ENCODE measurements at places on chromosomes 5 and 9. TPM values are rescaled to one million over a fixed set of nuclear protein-coding genes. Genes with fewer than 3 reads are reported as not detected.

DNA sequence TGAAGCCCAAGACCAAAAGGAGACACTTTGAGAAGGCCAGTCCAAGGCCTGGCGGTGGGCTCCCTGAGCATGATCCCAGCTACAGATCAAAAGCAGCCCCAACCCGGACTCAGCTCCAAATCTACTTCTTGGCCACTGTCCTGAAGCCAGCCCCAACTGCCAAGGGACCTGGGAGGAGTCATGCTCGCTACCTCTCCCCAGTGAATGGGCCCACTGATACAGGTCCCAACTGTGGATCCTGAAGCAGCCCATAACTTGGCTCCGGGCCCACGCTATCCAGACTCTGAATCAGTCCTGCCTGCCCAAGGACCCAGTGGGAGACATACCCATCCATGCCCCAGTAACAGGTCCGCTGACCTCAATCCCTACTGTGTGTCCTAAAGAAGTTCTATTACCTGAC is 1545.3 kb upstream of the C9orf72 start:
- no peak overlapping the region for H3K4me3 ChIP-seq
- H3K36me3 ChIP-seq: no peaks in the 10 kb centered on the region
- DNase-seq: no peak
- H3K4me1 ChIP-seq: no peaks in the 10 kb centered on the region

DNA sequence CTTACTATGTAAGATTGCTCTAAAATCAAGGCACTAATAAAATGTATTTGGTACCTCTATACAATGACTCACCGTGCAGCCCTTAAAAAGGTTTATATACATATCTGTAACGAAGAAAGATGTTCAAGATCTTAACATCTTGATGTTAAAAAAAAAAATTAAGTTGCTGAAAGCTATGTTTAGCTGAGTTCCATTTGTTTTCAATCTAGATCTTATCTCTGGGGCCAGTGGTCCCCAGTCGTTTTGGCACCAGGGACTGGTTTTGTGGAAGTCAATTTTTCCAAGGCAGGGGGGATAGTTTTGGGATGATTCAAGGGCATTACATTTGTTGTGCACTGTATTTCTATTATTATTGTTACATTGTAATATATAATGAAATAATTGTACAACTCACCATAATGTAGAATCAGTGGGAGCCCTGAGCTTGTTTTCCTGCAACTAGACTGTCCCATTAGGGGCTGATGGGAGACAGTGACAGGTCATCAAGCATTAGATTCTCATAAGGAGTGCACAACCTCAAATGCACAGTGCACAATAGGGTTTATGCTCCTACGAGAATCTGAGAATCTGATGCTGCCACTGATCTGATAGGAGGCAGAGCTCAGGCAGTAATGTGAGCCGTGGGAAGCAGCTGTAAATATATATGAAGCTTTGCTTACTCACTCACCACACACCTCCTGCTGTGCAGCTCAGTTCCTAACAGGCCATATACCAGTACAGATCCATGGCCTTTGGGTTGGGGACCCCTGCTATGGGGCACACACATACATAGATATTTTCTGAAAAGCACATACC is 27.6 kb upstream of the TSLP start:
- no peaks in the 10 kb centered on the region for H3K36me3 ChIP-seq
- DNase-seq: no peak
- H3K27ac ChIP-seq: no peak overlapping the region

GRCh38 chr9:74284581-74285450 is 212.3 kb upstream of the RORB start:
- no peaks in the 10 kb centered on the region for H3K36me3 ChIP-seq
- peaks cover 2% of the 10 kb centered on the region for H3K4me1 ChIP-seq
- no peaks in the 10 kb centered on the region for H3K27me3 ChIP-seq
- H3K27ac ChIP-seq: no peak overlapping the region
- no peak overlapping the region for H3K4me3 ChIP-seq

DNA sequence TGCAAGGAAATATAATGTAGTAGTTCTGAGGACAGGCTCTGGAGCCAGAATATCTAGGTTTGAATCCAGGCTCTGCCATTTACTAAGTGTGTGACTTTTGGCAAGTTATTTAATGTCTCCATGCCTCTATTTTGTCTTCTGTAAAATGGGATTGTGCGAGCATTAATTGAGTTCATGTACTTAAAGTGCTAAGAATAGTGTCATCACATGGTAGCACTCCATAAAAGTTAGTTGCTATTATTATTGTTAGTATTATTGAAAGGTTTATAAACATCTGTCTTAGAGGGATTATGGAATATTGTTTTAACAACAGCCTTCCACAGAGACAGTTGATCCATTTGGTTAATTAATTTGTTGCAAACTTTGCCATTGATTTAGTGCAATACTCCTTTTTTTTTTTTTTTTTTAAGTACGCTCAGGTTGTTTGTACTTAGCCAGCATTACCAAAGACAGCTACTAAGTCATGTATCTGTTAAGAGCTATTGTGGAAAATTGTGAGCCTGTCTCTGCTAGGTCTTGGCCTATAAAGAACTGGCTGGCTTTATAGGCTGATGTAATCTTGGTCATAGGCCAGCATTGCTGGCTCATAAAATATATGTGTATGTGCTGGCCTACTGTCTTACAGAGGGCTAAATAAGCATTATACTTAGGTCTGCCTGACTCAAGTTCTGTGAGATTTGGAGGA is 174.7 kb downstream of the WDR70 start:
- DNase-seq: no peak
- H3K27me3 ChIP-seq: no peaks in the 10 kb centered on the region
- H3K36me3 ChIP-seq: peaks cover 9% of the 10 kb centered on the region

GRCh38 chr5:118701791-118702190 is 286.6 kb downstream of the DTWD2 start:
- H3K27ac ChIP-seq: no peak overlapping the region
- no peaks in the 10 kb centered on the region for H3K4me1 ChIP-seq
- H3K36me3 ChIP-seq: peaks cover 2% of the 10 kb centered on the region
- no peak for DNase-seq

DNA sequence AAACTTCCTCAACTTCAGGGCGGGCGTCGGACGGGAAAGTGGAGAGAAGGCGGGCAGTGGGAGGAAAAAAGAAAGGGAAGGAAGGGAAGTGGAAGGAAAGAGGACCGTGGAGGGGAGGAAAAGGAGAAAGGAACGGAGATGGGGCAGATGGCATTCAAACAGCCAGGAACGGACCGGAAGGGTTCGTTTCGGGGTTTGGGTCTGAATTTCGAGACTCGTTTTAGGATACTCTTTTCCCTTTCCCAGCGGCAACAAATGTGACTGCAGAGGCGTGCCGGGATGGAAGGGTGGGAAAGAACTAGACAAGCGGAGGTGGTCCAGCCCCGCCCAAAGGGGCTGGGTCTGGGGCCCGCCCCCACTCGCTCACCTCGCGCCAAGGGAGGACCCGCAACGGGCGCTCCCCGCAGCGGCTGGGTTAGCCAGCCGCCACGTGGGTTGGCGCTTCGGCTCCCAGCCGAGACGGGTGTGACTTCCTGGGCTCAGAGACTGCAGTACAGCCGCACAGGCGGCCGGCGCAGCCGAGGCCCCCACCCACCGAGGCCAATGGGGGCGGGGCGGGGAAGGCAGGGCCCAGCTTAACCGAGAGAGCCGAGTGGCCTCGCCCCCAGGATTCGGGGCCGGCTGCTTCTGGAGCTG is 2.7 kb downstream of the VCAN start:
- H3K4me3 ChIP-seq: peak overlapping the region; percentile 73
- no peaks in the 10 kb centered on the region for H3K36me3 ChIP-seq
- DNase-seq: peak; percentile 60
- H3K27ac ChIP-seq: peak overlapping the region; percentile 30
- H3K4me1 ChIP-seq: peaks cover 31% of the 10 kb centered on the region

DNA sequence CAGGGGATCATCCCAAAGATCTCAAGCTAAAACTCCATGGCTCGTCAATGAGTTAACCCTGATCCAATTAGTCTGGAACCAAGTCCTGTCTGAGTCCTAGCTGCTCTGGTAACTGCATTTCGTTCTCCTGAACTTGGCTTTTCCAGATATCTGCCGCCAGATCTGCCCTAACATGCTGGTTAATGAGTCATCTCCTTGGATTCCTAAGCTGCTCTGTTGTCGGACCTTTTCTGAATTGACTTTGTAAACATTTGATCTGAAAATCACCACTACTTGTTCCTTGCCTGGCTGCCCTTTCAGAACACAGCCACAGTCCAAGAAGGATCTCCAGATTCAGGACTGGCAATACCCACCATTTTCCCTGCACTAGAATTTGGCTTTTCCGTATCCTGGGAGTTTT is 473.0 kb downstream of the ZSWIM6 start:
- H3K36me3 ChIP-seq: no peaks in the 10 kb centered on the region
- DNase-seq: no peak
- no peaks in the 10 kb centered on the region for H3K27me3 ChIP-seq
- H3K27ac ChIP-seq: no peak overlapping the region

GRCh38 chr5:167268337-167268736 is 1023.1 kb upstream of the WWC1 start:
- H3K4me1 ChIP-seq: no peaks in the 10 kb centered on the region
- no peak for DNase-seq
- H3K36me3 ChIP-seq: no peaks in the 10 kb centered on the region
- no peak overlapping the region for H3K4me3 ChIP-seq
- H3K27me3 ChIP-seq: no peaks in the 10 kb centered on the region
- no peak overlapping the region for H3K27ac ChIP-seq

GRCh38 chr9:98118640-98119601 is at the start of gene TRIM14:
Gene TRIM14 (minus strand): TSS chr9:98119222. CDS start chr9:98119188, 34 bp downstream.
- peak within 1 kb of the TSS; percentile 94 for H3K27ac ChIP-seq
- H3K36me3 ChIP-seq: peaks cover 16% of the 10 kb centered on the region
- peak within 1 kb of the TSS; percentile 80 for H3K4me3 ChIP-seq
- H3K4me1 ChIP-seq: peaks cover 38% of the 10 kb centered on the region
- no peaks in the 10 kb centered on the region for H3K27me3 ChIP-seq
- DNase-seq: peak; percentile 72

- H3K27ac ChIP-seq: no peak overlapping the region
- H3K36me3 ChIP-seq: peaks cover 39% of the 10 kb centered on the region
- no peak for DNase-seq
- H3K27me3 ChIP-seq: no peaks in the 10 kb centered on the region
- peaks cover 67% of the 10 kb centered on the region for H3K4me1 ChIP-seq
These were observed 164.2 kb downstream of the AUH start for GRCh38 chr9:91197232-91198181.

- DNase-seq: no peak
- H3K27me3 ChIP-seq: no peaks in the 10 kb centered on the region
- no peaks in the 10 kb centered on the region for H3K4me1 ChIP-seq
- no peak overlapping the region for H3K27ac ChIP-seq
These were observed 87.6 kb upstream of the FAM170A start for GRCh38 chr5:119541716-119542115.

- no peak overlapping the region for H3K4me3 ChIP-seq
- no peaks in the 10 kb centered on the region for H3K27me3 ChIP-seq
- no peaks in the 10 kb centered on the region for H3K4me1 ChIP-seq
- H3K36me3 ChIP-seq: no peaks in the 10 kb centered on the region
- no peak overlapping the region for H3K27ac ChIP-seq
- no peak for DNase-seq
These were observed 79.2 kb upstream of the SLCO4C1 start for GRCh38 chr5:102375272-102375671.

DNA sequence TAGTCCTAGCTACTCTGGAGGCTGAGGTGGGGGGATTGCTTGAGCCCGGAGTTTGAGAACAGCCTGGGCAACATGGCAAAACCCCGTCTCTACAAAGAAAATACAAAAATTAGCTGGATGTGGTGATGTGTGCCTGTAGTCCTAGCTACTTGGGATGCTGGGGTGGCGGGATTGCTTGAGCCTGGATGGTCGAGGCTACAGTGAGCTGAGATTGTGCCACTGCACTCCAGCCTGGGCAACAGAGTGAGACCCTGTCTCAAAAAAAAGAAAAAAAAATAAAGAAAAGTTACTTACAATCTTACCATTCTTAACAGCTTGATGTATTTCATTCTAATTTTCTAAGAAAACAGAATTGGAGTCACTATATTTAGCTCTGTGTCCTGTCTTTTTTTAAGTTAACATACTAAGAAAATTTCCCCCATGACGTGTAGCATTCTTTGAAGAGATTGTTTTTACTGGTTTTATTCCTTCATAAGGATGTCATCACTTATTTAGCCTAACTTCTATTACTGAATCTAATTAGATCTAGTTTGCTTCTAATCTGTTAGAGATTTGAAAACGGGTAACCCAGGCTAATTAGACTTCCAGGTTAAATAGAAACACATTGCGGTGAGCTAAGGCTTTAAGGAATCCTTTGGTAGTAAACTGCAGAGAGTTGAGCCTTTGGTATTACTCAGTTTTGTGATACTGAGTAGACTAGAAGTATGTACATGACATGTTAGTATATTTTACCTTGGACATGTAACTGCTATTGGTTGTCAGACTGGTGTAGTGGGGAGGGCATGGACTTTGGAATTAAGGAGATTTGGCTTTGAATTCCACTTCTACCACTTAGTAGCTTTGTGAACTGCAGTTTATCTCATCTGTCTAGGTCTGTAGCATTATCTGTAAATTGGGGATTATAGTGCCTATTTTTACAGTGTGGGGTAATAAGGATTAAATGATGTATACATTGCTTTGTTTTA is 24.0 kb downstream of the HSPA4 start:
- no peak overlapping the region for H3K4me3 ChIP-seq
- H3K36me3 ChIP-seq: peaks cover 49% of the 10 kb centered on the region
- peak overlapping the region; percentile 20 for H3K27ac ChIP-seq
- peaks cover 44% of the 10 kb centered on the region for H3K4me1 ChIP-seq

- no peaks in the 10 kb centered on the region for H3K36me3 ChIP-seq
- no peaks in the 10 kb centered on the region for H3K27me3 ChIP-seq
These were observed 80.7 kb downstream of the TSSK1B start for GRCh38 chr5:113354055-113354454.

GRCh38 chr5:131974622-131974955 is 29.1 kb upstream of the MEIKIN start:
- no peaks in the 10 kb centered on the region for H3K27me3 ChIP-seq
- peaks cover 1% of the 10 kb centered on the region for H3K36me3 ChIP-seq
- H3K4me1 ChIP-seq: peaks cover 51% of the 10 kb centered on the region
- peak overlapping the region; percentile 48 for H3K4me3 ChIP-seq

DNA sequence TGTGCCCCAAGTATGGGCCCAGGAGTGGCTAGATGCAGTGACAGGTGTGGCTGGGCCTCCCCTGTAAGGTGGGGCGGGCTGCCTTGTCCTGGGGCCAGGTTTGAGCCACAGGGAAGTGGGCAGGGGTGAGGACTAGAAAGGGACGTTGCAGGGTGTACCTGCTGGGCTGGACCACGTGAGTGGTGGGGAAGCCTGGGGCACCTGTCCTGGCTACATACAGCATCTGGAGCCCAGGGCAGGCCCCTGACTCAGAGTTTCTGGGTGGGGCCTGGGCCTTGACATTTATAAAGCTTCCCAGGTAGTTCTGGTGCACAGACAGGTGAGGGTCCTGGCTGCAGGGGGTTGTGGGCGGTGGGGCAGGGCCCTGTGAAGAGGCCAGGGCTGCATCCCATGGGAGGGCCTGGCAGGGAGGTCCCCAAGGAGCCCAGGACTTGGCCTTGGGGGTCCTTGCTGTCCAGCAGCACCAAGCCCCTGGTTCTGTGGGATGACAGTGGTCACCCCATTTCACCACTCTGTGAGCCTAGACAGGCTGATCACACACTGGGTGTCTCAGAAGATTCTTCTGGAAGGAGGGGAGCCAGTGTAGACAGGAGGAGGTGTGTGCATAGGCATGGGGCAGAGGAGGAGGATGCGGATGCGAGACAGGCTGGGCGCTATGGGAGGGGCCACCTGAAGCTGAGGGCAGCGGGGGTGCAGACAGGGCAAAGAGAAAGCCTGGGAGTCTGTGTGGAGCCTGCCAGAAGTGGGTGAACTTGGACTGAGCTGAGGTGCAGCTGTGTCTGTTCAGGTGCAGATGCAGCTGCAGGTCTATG is 94.0 kb downstream of the PHF2 start:
- DNase-seq: peak; percentile 18
- H3K27me3 ChIP-seq: no peaks in the 10 kb centered on the region
- H3K4me3 ChIP-seq: no peak overlapping the region
- H3K27ac ChIP-seq: no peak overlapping the region
- no peaks in the 10 kb centered on the region for H3K4me1 ChIP-seq

CARD9 gene
- total RNA-seq: 7.1 TPM

TPPP gene
- total RNA-seq: 0.20 TPM

KCNN2 gene
- total RNA-seq: not detected

CCL21 gene
- total RNA-seq: not detected

JAKMIP2 gene
- 3.2 TPM for total RNA-seq
